ENCODE measurements at places on chromosomes 7 and 10.

DNA sequence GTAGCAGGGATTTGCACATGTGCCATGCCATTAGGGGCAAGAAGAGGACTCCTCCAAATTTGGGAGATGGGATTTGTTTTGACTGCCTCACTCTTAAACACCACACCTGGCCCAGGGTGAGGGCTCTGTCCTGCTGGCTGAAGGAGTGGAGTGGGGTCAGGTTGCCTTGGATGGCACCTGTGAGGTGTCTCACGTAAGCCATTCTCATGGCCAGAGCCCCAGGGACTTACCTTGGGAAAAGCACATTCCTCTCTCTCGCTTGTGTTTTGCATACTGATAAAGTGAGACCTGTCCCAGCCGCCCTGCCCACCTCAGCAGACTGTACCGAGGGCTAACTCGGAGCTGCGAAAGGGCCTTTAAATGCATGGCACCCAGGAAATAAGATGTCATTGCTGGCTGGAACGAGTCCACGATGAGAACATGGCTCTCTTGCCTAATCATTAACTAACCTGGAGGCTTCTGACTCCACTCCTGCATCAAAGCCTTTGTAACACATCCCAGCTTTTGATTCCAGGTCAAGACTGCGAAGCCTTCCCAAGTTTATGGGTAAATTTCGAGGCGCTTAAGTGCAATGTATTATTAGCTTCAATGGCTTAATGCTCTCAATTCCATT lies 184.0 kb upstream of the RNF32 start:
- DNase-seq, result no peak

- peak; percentile 11 for DNase-seq
These were observed 400.5 kb downstream of the PTPRN2 start for GRCh38 chr7:158186864-158187693.

- no peak for DNase-seq
These were observed 730 bp downstream of the LARP4B start for GRCh38 chr10:930625-931325.

DNA sequence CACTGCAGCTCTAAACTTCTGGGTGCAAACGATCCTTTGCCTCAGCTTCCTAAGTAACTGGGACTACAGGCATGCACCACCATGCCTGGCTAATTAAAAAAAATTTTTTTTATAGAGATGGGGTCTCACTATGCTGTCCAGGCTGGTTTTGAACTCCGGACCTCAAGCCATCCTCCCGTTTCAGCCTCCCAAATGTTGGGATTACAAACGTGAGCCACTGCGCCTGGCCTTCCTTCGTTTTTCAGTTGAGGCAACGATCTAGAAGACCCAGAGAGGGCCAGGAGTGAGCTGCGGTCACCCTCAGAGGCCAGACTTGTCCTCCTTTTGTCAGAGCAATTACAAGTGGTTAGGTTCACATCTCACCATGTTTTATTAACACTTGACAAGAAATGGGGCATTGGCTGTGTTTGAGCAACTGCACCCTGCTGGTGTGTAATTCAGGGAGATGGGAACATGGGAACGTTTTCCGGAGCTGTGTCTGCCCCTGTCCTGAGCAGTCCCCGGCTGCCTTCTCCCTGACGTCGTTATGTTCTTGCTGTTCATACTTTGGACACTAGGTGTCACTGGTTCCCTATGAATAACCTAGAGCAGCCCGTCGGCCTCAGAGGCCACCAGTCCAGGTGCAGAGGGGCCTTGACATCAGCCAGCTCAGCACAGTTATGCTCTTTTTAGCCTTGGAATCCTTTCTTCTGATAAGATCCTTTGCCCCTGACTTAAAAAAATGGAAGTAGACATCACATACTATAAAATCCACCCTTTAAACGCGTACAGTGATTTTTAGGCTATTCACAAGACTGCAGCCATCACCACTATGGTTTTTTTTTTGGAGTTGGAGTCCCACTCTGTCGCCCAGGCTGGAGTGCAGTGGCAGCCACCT lies 375.0 kb downstream of the TYW1 start:
- DNase-seq, result peak; percentile 76
